ENCODE measurements at places on chromosomes 5 and 9.

DNA sequence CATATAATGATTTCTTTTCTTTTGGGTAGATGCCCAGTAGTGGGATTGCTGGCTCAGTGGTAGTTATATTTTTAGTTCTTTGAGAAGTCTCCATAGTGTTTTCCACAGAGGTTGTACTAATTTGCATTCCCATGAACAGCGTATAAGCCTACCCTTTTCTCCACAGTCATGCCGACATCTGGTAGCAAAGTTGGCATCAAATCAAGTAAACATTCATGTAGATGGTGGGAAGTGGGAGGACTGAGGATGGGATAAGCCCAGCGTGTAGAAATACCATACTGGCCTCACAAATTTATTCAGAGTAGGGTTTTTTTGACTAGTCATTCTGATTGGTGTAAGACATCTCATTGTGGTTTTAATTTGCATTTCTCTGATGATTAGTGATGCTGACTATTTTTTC lies 115.4 kb downstream of the EGFLAM start:
- DNase-seq = peak; percentile 93

DNA sequence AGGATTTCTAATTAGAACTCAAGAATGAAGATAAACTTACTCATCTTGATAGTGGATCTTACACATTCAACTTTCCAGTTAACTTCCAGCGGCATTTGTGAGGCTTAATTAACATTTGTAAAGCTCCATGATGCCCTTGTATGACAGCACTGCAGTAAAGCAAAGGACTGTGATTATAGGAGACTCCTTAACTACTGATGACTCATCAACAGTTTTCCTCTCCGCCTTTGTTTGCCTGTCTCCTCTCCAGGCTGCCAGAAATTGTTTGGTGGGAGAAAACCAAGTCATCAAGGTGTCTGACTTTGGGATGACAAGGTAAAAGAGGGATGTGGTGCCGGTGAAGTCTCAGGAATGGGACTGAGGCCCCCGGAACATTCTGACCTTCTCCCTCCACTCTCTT lies 20.4 kb upstream of the CYFIP2 start:
- DNase-seq = no peak

GRCh38 chr5:166781737-166782136 lies 1509.7 kb upstream of the WWC1 start:
- DNase-seq = no peak

DNA sequence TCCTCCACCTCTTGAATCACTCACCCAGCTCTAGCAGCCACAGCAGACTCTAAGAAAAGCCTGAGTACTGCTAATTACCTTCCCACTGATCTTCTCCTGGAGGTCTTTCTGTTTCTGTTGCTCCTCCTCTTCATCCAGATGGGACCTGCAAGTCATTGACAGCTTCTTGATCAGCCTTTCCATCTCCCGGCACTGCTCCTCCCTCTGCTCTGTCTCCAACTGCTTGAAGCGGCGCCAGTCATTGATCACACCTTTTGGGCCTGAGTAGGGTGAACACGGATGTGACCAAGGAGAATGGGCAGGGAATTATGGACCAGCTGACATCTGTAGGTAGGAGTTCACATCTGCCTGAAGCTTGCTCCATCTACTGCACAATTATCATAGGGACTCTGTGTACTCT lies 5.5 kb downstream of the PDCL start:
- DNase-seq = no peak

GRCh38 chr9:133103183-133103986 lies 17.7 kb downstream of the RALGDS start:
- DNase-seq = no peak

- DNase-seq = no peak
Observed at GRCh38 chr9:30697958-30698357, 1686.5 kb upstream of the ACO1 start.

DNA sequence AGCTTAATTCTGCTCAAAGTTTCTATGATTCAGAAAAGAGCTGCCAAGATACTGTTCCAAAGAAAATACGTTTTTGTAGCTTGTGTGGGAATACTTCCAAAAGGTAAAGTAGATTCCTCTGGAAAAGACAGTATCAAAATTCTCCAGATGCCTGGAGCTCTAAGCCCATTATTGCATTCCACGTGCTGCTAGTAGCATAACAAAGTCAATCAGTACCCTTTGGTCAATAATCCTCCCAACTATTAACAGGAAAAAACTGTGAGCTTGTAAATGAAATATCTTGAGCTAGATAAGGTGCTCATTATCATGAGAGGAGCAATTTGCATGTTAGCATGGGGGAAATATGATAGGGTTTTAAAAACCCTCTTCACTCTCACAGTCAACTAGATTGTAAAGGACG lies 229.5 kb upstream of the TYRP1 start:
- DNase-seq = no peak

GRCh38 chr9:88998503-88998902 lies 7.2 kb downstream of the S1PR3 start:
- DNase-seq = peak; percentile 29

GRCh38 chr5:34487159-34487879 lies 168.8 kb upstream of the RAI14 start:
- peak; percentile 86 for DNase-seq

DNA sequence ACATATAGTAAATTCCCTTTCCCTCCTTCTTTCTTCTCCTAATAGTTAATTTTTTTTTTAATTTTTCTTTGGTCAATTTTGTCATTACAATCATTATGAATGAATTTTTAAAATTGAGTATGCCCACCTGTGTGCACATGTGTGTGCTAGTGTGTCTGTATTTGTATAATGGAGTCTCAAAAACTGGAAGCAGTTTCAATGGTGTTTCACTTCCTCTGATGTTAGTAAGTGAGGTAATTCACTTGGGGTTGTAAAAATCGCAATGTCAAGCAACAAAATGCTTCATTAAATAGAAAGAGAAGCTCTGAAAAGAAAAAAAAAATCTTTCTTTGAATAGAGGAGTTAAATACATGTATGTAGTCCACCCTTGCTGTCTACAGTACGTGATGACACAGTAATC lies 1467.6 kb upstream of the NUDT12 start:
- no peak for DNase-seq

DNA sequence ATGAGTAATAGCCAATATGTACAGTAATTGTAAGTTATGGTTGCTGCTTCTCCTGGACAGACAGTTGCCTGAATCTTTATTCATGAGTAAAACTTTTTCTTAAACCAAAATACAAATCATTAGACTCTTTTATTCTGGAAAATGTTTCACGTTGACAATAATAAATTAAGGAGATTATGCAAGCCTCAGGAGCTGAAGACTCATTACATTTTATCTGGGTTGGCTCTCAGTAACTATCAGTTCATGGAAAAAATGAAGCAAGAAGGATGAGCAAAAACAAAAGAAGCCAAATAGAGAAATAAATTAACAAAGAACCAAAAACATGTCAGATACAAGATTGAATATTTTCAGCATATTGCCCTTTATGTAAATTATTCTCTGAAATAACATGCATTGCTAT lies 88.9 kb upstream of the PRR16 start:
- no peak for DNase-seq

- no peak for DNase-seq
Observed at GRCh38 chr9:3343671-3344070, 182.1 kb downstream of the RFX3 start.

GRCh38 chr9:12394105-12394504 lies 299.1 kb upstream of the TYRP1 start:
- DNase-seq = no peak

GRCh38 chr5:178988436-178989220 lies 6.5 kb downstream of the GRM6 start:
- DNase-seq = no peak

DNA sequence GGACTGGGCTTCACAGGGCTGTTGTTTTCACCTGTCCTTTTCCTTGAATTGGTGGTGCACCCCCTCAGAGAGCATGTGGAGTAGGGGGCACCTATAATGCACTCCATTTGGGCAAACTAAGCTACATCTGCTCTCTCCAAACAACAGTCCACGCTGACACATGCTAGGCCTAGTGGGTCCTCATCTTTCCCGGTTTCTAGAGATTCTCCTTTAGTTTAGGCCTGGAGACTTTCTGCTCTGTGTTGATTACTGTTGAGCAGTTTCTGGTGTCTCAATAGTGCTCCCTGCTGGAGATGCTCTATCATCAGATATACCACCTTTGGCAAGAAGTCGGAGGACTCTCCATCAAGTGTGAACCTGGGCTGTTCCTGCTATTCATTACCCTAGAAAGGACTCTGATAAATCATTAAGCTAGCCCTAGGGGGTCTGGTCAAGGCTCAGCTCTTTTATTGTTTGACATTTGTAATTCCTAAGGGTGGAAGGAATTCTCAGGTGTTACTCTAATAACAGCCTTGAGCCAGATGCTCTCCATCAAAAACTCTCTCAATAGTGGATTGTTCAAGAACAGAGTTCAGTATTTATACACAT lies 64.0 kb upstream of the FYB1 start:
- DNase-seq = peak; percentile 67

DNA sequence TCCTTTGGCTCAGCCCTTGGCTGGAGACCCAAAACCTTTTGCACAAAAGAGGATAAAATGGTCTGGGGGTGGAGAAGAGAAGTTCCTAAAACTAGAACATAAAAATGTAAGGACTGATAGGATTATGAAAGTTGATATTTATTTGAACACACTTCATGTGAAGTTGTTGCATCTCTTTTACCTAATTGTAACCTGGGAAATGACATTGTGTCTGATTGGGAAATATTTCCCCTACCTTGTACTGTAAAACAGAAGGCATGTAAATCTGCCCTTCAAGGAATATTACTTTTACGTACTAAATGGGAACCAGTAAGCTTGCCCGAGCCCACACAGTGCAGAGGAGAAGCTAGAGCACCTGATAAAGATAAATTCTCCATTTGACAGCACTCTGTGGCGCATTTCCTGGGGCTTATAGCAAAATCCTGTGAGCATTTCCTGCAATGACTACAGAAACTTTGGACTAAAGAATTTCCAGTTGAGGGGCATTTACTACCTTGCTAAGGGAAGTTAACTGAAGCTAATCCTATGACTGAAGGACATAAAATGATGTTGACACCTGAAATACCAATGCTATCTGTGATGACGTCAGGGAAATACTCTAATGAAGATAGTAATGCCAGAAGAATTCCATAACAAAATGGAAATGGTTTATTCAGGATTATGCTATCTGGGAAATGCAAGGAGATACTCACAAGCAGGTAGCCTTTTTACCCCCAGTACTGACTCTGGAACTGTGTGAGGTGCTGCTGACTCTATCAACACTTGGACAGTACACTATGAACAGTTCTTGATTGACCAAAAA lies 78.3 kb upstream of the LIFR start:
- no peak for DNase-seq

GRCh38 chr9:135502168-135502872 lies 1.8 kb downstream of the MRPS2 start:
- DNase-seq = no peak

- DNase-seq = no peak
Observed at GRCh38 chr5:150787656-150788055, 9.1 kb downstream of the SMIM3 start.

DNA sequence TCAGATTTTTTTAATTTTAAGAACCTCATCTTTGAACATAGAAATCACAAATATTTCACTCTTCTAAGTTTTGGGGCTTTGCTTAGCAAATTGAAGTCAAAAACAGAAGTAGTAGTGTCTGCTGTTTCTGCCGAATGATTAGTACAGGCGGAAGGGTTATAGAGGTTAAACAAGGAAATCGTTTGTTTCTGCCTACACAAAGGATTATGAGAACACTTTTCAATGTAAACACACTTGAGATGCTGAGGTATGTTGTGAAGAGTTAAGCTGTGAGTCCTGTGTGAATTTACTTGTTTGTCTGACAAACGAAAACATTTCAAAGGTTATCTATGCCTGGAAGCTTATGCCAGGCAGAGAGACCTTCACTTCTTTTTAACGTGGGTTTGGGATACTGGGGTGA lies 224.8 kb downstream of the CETN3 start:
- no peak for DNase-seq

GRCh38 chr9:125771037-125771436 lies 23.9 kb downstream of the PBX3 start:
- no peak for DNase-seq

GRCh38 chr9:132630116-132630515 lies 39.7 kb downstream of the DDX31 start:
- DNase-seq = no peak

DNA sequence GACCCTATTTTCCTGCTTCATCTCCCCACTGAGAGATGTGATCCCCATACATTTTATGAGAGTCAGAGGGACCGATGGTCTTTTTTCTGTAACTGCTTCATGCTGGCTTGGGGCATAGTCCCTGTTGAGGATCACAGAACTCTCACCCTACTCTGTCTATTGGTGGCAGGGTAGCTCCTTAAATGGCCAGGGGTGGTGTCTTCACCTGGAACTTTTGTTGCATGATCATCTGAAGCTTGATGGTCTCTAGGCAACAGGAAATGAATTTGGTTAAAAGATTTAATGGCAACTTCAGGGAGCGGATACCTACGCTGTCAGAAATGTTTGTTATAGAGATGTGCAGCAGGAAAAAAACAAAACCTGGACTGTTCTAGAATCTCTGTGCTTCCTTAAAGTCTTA lies 87.0 kb upstream of the GLIS3 start:
- no peak for DNase-seq
